Epithelial cell of proximal tubule (primary cell): ENCODE measurements at places on chromosomes 4 and X. TPM values are rescaled to one million over a fixed set of nuclear protein-coding genes. Genes with fewer than 3 reads are reported as not detected.

Gene SYP
- total RNA-seq: 0.17 and 0.29 TPM in 2 replicates

Gene ZXDA
- 1.6 and 1.7 TPM in 2 replicates for total RNA-seq

Gene MCF2
- 0.07 and 0.17 TPM in 2 replicates for total RNA-seq

Gene LIMCH1
- 8.3 and 15.5 TPM in 2 replicates for total RNA-seq

Gene OPRPN
- total RNA-seq: not detected in 2 replicates
